ENCODE measurements at places on chromosomes 7 and 10. TPM values are rescaled to one million over a fixed set of nuclear protein-coding genes. Genes with fewer than 3 reads are reported as not detected.
A peak's percentile ranks its signal among the peaks of the same experiment; 100 is the strongest.

The TPST1 gene
- total RNA-seq, result 49.7 TPM

- peak; percentile 45 for DNase-seq
Observed at GRCh38 chr10:97333601-97334369, 744 bp downstream of the FRAT2 start.

DNA sequence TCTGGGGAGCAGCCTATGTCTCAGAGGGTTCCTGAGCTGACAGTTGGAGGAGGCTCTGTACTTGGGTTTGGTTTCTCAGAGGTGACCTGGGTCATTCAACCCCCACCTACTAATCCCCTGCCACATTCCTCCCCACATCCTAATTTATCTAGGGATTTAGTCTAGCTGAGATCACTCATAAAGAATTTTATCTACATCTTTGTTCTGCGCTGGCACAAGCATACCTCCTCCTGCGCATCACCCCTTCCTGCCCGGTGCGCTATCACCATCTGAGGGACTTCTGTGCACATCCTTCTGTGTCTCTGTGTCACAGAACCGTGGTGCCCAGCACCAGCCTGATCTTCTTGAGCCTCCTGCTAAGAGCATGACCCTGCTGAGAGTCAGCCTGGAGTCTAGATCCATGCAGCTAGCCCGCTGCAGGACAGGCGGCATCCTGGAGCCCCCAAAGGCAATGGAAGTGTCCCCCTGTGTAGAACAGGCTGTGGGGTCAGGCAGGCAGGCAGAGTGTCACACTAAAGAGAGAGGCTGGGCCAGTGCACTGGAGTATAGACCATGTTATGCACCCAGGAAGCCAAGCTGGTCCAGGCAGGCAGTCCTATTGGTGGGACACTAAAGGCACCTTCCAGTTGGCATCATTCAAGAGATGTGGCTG lies 63.6 kb downstream of the ARHGAP22 start:
- DNase-seq, result peak; percentile 12

GRCh38 chr7:28144266-28144665 lies 36.3 kb downstream of the JAZF1 start:
- DNase-seq, result no peak

- DNase-seq, result no peak
Observed at GRCh38 chr10:20132816-20133215, 316.6 kb downstream of the PLXDC2 start.

DNA sequence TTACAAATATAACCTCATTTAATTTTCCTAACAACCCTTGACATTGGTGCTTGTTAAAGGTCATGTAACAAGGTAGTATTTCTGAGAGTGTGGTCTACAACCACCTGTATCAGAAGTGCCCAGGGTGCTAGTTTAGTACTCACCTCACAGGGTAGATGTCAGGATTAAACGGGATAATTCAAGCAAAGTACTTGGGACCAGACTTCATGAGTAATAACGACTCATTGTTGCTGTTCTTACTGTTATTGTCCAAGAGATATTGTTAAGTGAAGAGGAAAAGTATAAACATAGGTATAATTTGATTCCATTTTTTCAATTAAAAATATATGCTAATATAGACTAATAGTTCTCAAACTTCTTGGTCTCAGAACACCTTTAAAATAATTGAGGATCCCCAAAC lies 179.3 kb downstream of the WNT2 start:
- peak; percentile 73 for DNase-seq

DNA sequence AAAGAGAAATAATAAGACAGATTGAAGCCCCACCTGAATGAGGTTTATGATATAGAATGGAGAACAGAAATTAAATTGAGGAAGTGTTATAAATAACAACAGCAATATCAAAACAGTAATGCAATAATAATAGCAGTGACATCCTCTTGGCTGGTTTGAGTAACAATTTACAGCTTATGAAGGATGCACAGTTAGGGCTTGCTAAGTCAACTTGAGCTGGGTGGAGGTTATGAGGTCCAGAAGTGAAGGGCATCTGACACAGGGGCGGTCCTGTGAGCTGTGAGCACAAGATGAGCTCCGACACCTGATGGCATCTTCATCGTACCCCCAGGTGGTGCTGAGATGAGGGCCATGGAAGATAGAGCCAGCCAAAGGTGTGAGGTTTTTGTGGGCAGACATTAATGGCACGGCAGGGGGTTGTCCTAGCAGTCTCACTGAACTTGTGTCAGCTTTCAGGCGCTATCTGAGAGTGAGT lies 30.5 kb downstream of the ARHGAP22 start:
- DNase-seq, result no peak

GRCh38 chr7:119482209-119482608 lies 790.8 kb upstream of the KCND2 start:
- DNase-seq, result no peak

All from IMR-90 (cell line).